ENCODE measurements at places on chromosomes 6 and 20. TPM values are rescaled to one million over a fixed set of nuclear protein-coding genes. Genes with fewer than 3 reads are reported as not detected.

GRCh38 chr6:79115553-79116182 is 37.6 kb upstream of the PHIP start:
- no peak for DNase-seq

The MAFB gene
- not detected for total RNA-seq

The METTL24 gene
- total RNA-seq: not detected

- no peak for DNase-seq
Observed at GRCh38 chr6:159440349-159440748, 252.7 kb downstream of the SOD2 start.

DNA sequence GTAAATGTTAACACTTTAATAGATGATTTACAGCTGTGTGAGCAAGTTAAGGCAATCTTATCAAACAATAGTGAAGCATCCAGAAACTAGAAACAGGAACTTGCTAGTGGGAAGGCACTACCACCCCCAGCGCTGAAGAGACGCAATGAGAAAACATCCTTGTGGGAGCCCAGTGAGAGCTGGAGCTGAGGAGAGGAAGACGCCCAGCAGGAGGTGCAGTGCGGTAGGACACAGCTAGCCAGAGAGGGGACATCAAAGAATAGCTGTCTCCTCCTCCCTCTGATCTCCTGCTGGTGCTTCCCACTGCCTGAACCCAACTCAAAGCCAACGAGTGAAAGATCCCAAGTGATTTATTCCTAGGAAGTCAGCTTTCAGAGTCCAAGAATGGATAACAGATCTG is 140.3 kb downstream of the COL12A1 start:
- DNase-seq: no peak

The SLC22A23 gene
- 2.7 TPM for total RNA-seq

- no peak for DNase-seq
Observed at GRCh38 chr6:131471331-131471730, 101.7 kb upstream of the ARG1 start.

DNA sequence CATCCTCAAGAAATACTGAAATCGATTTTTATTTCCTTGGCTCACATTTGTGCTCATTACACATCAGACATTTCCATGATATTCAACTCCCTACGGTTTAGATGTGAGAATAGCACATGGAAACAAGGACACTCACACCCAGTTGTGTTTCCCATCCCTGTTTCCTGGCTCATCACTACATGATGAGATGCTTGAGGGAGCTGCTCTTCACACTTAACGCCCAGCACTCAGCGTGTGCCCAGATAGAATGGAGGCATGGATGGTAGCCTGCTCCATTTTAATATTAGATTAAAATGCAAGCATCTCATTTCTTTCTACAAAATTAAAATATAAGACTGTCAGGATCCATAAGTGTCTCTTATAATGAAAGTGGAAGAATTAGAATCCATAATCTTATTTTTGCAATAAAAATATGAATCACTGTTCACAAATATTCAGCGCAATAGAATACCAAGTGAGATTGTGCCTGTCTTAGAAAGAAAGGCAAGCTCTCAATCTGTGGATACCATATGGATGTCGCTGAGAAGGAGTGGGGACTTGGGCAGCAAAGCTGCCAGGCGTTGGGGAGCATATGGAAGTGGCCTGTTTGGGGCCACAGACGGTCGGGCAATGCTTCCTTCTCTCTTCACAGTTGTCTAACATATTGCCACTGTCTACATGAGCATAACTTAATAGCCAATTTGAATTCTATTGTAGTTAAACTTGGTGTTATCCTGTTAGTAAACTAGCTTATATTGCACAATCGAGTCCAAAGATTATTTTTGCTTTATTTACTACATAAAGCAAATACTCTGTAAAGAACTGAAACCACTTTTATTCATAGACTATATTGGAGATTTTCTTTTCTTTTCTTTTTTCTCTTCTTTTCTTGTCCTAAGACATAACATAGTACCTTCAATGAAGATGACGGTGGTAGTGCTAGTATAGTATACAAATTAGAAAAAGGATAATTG is 206.8 kb upstream of the QKI start:
- no peak for DNase-seq

The BFSP1 gene
- 8.0 TPM for total RNA-seq
